ENCODE measurements at places on chromosomes 1 and 21.

GRCh38 chr1:179251675-179252074 is 22.2 kb upstream of the ABL2 start:
- DNase-seq = no peak

GRCh38 chr1:58465825-58466629 is 80.5 kb downstream of the OMA1 start:
- peak; percentile 39 for DNase-seq

DNA sequence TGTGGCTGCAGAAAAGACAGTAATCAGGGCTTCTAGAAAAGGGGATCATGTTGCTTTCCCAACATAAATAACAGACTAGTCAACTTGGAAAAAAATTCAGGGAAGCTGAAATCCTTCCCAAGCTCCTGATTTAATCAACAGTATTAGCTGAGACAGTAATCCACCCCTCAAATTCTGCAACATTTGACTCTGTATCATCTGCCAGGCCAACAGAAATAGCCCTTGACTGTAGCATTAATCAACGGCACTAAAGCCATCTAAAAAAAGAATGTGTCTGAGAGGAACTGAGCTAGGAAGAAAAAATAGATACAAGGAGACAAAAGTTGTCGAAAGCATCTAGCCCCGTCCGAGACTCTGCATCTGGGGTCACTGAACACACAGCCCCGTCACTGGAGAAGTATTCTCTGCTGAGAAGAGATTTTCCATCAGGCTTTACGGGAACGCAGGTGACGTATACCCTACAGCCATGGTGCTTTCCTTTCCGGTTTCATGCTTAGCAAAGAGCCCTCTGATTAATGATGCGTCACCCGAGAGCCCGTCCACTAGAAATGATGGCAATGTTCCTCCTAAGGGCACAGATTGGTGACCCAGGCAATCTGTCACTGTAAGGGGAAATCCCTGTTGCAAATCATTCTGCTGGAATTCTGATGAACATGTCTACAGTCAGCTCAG is 42.1 kb upstream of the TP53BP2 start:
- DNase-seq = no peak

DNA sequence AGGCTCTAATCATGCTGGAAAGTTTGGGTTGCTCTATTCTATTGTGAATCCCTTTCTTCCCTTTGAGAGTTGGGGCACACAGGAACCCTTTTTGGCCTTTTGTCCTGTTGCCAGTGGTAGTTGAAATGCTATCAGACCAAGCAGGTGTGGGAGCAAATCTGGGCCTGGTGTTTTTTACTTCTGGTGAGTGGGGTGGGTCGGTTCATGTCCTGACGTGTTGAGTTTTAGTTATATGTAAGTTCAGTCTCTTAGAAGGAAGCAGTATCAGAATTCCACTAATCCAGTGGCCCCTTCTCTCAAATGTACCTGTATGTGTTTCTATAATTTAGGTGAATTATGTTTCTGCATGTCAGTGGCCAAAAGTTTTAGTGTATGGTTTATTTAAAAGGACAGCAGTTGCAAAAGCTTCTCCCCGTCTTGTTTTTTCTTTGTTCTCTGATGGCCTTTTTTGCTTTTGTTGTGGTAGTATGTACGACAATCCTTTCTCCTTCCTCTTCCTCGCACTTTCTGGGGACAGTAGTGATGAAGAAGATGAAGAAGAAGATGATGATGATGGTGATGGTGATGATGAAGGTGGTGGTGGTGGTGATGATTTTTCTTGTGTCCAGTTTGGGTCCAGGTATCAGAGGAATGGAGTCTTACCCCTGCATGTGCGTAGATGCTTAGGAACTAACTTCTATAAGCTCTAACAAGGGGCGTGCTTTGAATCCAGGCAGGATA is 74.2 kb downstream of the UBE4B start:
- DNase-seq = no peak

DNA sequence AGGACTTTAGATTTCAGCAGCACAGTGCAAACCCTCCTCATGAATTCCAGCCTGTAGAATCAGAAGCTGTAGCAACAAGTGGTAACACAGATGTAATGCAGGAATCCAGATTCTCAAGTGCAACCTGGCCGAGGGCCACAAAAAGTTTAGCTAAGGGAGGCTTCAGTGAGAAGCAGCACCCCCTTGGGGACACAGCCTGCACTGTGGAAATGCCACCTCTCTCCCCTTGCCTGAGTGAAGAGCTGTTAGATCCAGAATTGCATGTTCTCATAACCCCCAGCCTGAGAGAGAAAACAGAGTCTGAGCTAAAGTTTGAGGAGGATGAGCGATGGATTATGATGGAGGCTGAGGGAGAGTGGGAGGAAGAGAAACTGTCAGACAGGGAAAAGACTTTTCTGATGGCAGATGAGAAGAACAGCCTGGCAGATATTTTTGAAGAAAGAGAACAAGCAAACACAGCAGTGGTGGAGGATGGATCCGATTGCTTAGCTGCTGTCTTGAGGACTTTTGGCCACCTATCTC is 80.5 kb upstream of the BMP8A start:
- no peak for DNase-seq

GRCh38 chr1:59046730-59047157 is 250.2 kb upstream of the FGGY start:
- no peak for DNase-seq

DNA sequence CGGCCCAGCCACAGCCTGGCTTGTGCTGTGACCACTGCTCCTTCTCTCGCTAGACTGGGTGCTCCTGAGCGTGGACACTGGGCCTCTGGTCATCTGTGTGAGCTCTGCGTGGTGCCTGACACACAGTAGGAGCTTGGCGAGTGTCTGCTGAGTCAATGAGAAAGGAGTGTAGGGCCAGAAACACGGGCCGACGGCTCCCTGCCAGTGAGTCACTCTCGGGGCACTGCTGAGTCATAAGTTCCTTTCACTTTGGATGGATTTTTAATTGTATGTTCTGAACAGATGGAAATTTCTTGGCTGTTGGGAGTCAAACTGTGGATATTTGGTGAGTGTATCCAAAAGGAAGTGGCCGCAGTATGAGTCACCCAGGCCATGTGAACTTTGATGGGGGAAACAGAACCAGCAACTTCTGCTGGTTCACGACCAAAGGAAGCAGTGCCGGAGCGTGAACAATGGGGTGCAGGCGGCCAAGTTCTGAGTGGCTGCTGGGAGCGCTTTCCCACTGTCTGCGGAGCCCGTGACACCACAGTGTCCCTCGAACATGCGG is 41.0 kb upstream of the COL18A1 start:
- DNase-seq = no peak

- DNase-seq = peak; percentile 81
Observed at GRCh38 chr1:93715529-93716126, 34.0 kb upstream of the BCAR3 start.

- no peak for DNase-seq
Observed at GRCh38 chr1:219563568-219563967, 49.3 kb downstream of the ZC3H11B start.

DNA sequence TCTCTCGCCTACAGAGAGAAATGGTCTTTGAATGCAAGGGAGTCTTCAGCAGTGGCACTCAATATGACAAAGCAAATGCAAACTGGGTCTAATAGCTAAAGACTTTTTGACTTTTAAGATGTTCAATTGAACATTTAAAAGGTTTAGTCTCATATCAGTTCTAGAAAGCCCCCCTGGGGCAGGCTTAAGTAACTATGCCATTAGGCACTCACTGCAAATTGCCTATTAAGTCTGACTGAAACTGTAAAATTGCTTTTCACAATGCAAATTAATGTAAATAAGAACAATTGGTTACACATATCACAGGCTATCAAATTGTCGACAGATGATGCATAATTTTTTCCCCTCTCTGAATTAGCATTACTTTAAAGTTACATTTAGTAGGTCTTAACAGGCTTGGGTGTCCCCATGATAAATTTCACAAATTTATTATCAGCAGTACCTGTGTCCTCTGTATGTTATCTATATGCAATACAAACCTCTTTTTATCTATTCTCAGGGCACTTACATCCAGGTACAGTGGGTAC is 329.1 kb downstream of the LRRIQ3 start:
- DNase-seq = no peak

DNA sequence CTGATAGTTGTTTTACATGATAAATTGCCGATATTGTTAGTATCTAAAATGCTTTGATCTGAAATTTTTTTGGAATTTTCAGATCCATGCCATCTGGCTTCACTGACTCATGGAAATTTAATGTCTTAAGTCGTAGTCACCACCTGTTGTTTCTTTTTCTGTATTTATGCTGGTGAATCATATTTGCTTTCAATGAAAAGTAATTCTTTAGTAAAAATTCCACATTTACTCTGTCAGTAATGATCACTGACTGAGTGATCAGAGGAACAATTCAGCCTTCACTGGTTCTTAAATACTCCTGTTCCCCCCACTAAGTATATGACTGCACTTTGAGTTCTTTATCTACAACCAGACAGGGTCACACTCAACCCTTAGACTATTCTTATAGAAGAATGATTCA is 185.6 kb upstream of the NRIP1 start:
- no peak for DNase-seq

- DNase-seq = no peak
Observed at GRCh38 chr1:56585985-56586384, 6.6 kb upstream of the PLPP3 start.

DNA sequence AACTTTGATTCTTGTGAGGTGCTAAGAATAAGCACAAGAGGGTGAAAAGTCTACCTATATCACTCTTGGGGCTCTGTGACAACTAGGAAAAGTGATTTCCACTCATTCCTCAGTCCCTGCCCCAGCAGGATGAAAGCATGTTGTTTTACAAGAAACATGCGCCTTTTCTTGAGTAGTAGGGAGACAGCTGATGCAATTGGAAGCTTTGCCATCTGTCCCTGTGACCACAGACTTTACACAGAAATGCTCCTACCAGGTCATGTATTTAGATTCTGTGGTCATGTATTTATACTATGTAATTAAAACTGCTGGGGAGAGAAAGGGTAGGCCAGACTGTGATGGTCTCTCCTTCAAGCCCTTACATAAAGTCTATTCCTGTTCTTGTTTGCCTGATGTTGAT is 445.5 kb downstream of the PTPRC start:
- no peak for DNase-seq

- no peak for DNase-seq
Observed at GRCh38 chr21:38968887-38969543, 163.3 kb downstream of the ETS2 start.

GRCh38 chr1:31812158-31812829 is 3.5 kb downstream of the SPOCD1 start:
- DNase-seq = no peak

DNA sequence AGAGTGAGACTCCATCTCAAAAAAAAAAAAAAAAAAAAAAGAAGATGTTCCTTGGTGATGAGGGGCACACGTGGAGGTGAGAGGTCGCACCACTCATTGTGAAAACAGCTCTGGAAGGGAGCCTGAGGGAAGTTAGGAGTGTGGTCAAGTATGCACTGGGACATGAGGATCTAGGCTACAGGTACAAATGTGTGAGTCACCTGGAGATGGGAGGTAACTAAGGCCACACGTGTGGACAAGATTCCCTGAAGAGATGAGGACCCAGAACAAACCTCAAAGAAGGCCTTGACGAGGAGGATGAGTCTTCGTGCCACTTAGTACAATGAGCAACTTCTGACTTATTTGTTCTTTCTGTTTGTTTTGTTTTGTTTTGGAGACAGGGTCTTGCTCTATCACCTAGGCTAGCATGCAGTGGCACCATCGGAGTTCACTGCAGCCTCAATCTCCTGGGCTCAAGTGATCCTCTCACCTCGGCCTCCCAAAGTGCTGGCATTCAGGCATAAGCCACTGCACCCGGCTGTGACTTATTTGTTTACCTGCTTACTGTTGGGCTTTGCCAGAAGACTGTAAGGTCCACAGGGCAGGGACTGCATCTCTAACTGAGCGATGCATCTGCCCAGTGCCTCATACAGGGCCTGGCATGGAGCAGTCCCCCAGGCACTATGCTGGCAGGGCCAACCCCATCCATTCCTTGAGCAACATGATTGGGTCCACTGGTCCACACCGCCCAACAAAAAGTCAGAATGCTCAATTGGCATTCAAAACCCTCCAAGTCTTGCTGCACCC is 6.4 kb downstream of the ASAP3 start:
- DNase-seq = no peak

GRCh38 chr21:41616031-41616591 is 108.2 kb upstream of the TMPRSS2 start:
- DNase-seq = no peak

- DNase-seq = no peak
Observed at GRCh38 chr1:149888999-149889289, 10.4 kb upstream of the BOLA1 start.

- peak; percentile 86 for DNase-seq
Observed at GRCh38 chr1:180515857-180516388, 13.5 kb upstream of the ACBD6 start.

DNA sequence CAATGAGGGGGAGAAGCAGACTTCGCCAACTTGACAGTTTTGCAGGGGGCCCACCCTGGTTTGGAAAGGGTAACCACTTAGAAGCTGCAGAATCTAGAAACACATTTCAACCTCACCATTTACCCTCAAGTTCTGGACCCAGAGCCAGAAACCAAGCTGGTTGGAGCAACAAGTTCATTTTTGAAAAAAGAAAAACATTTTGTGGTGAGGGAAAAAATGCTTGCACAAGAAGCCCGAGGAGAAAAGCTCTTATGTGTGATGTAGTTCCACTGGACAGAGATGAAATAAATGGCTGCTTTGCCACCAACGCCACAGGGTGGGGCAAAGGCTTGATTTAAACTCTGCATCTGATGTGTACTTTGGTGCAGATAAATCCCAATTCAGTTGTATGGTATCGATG is 10.6 kb upstream of the NGF start:
- DNase-seq = no peak

DNA sequence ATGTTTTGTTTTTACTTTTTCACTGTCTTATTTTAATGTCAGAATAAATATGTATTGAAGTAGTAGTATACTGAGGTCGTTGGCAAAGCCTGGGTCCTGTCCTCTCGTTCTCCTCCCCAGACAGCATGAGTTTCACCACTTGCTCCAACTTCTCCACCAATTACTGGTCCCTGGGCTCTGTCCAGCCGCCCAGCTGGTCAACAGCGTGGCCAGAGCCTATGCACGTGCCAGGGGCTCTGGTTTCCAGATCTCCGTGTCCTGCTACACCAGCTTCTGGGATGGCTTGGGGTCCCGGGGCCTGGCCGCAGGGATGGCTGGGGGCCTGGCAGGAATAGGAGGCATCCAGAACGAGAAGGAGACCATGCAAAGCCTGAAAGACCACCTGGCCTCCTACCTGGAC is 19.3 kb downstream of the PTPN14 start:
- no peak for DNase-seq

GRCh38 chr1:85321237-85321964 is 45.0 kb upstream of the BCL10 start:
- peak; percentile 96 for DNase-seq

- peak; percentile 16 for DNase-seq
Observed at GRCh38 chr1:38077523-38078147, 31.0 kb upstream of the POU3F1 start.

Data from NCI-H2171 treated with DMSO at 0.1 percent for 48 hours (cell line).